ENCODE measurements at places on chromosomes 7 and 10.

DNA sequence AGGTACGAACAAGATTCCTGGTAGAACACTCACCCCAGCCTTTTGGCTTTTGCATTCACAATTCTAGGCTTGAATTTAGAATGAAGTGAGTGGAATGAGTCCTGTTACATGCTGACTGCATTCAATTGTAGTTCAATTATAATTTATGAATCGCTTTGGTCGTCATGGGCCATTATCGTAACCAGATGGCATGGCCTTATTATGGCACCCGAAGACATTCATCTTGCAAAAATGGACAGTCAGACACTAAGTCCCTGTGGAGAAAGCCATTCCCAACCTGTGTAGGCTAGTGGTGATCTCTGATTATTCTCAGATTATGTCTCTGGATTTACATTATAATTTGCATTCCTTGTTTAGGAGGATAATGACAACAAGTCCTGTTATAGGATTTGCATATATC, 292.4 kb upstream of the NPSR1 start:
- DNase-seq: no peak

GRCh38 chr7:157018328-157018996, 8.0 kb upstream of the MNX1 start:
- no peak for DNase-seq

GRCh38 chr7:129519464-129519863, 17.1 kb downstream of the SMKR1 start:
- no peak for DNase-seq

- DNase-seq: no peak
These were observed 59.8 kb downstream of the LHPP start for GRCh38 chr10:124521429-124521871.

- no peak for DNase-seq
These were observed 9.9 kb downstream of the SOSTDC1 start for GRCh38 chr7:16455591-16455990.

DNA sequence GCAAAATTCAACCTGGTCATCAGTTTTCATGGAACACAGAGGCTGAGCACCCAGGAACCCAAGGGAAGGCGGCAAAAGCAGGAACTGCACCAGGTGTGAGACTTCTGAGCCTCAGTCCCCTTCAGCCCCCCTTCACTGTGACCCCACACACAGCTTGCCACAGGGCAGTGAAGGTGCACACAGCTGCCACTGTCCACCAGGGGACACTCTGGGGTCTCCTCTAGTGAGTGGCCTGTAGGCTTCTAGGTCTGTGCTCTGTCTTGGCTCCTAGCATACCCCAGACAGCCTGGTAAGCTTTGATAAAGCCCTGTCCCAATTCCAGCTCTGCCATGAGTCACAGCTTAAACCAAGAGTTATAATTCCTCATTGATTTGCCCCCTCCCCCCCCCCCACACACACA, 12.1 kb downstream of the KCNH2 start:
- DNase-seq: no peak

- no peak for DNase-seq
These were observed 15.5 kb downstream of the ELMO1 start for GRCh38 chr7:37433166-37433565.

DNA sequence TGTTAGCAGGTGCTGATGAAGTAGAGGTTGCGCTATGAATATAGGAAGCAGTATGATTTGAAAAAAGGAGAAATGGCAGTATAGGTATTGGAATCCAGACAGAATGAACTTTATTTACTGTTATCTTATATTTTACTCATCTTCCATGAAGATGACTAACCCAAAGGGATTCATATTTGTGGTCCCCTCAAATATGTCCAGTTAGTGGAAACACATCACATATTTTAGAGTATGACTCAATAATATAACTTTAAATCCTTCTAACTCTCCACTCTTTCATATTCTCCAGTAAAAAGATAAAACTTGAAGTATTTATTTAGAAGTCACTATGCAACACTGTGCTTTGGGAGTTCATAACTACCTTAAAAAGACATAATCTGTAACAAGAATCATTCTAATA, 286.5 kb upstream of the LRRTM3 start:
- no peak for DNase-seq

DNA sequence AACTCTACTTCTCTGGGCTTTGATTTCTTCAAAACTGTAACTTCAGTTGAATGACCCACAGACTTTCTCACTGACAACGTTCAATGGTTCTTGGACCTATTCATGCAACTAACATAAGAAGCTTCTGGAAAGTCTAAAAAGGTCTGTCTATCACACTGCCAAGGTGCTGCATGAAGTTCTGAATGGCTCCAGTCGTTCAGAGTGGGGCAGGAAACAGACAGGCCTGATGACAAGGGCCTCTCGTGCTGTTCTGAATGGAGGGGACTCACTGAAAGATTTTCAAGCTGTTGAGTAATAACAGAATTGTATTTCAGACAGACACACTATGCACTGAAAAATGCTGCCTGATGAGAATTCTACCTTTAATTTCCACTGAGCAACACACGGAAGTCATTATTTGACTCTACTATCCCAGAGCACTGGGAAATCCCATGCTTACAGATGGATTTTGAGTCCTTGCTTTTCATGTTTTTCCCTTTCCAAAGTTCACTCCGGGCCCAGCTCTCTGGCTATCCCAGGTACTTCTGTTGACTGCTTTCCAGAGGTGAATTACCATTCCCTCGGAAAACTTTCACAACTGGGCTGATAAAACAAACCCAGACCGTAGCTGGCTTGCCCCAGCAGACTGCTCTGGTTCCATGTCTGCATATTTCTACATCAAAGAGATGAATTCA, 204.9 kb upstream of the FRMD4A start:
- no peak for DNase-seq

DNA sequence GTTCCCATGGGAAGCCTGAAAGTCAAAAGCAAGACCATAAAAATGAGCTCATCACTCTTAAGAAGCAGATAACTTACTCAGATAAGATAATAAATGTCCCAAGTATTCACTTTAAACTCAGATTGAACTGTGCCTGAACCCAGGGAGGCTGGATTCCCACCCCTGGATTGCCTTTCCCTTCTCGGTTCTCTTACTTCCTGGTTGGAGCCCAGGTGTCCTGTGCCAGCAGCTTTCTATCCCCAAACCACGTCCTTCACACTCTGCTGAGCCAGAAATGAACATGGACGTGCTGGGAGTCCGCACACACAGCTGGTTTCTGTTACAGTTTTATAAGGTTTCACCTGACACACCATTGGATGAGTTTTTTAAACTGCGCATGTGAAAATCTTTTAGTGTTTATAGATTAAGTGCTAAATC, 636.2 kb upstream of the IGFBP3 start:
- DNase-seq: no peak

DNA sequence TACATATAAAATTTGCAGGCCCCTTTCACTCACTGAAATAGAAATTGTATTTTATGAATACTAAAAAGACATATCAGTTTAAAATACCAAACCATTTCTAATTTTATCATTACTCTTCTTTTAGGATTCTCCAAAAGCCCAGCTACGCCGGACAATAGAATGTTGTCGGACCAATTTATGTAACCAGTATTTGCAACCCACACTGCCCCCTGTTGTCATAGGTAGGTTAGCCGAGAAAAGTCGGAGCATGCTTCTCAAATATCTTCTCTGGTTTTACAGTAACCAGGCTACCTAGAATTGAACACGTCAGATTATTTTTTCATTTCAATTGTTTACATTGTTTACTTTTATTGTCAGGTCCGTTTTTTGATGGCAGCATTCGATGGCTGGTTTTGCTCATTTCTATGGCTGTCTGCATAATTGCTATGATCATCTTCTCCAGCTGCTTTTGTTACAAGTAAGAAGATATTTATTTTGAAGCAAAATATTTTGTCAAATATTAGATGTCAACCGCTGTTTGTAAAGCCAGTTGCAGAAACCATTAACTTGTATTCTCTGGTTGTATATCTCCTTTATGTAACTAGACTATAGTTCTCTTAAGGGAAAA, 57.6 kb downstream of the MMRN2 start:
- DNase-seq: no peak
